ENCODE measurements at places on chromosomes 6 and 20.

- no peak overlapping the region for H3K27ac ChIP-seq
- no peak overlapping the region for H3K4me3 ChIP-seq
- peak; percentile 38 for DNase-seq
- H3K36me3 ChIP-seq = no peaks in the 10 kb centered on the region
- H3K4me1 ChIP-seq = no peaks in the 10 kb centered on the region
Measured at GRCh38 chr6:98657764-98658163, 176.6 kb upstream of the POU3F2 start.

DNA sequence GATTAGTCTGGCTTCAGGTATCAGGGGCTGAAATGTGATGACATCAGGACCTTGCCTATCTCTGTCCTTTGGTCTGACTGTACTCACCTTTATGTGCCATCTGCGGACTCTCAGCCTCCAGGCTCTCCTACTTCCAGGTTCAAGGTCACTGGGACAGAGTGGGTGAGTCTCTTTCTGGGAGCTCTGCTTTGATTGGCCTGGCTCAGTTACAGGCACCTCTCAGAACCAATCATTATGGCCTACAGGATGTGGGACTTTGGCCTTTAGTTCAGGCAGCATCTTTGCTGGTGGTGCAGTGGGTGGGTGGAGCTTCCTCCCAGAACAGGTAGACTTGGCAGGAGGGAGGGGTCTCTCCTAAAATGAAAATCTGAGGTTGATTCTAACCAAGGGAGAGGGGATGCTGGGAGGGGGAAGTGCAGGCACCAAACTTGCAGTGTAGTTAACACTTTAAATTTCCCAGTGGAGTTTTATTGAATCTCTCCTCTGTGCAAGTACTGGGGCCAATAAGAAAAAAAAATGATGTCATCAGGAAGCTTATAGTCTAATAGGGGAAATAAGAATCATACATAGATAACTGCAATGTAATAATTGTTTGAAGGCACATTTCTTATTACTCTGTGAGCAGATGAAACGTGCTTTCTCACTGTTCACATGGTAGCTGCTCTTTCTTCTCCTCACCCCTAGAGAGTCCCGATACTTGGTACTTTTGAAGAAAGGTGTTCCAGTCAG, 53.4 kb downstream of the SLC24A3 start:
- H3K4me3 ChIP-seq = no peak overlapping the region
- H3K4me1 ChIP-seq = no peaks in the 10 kb centered on the region
- no peak for DNase-seq
- H3K27me3 ChIP-seq = no peaks in the 10 kb centered on the region

DNA sequence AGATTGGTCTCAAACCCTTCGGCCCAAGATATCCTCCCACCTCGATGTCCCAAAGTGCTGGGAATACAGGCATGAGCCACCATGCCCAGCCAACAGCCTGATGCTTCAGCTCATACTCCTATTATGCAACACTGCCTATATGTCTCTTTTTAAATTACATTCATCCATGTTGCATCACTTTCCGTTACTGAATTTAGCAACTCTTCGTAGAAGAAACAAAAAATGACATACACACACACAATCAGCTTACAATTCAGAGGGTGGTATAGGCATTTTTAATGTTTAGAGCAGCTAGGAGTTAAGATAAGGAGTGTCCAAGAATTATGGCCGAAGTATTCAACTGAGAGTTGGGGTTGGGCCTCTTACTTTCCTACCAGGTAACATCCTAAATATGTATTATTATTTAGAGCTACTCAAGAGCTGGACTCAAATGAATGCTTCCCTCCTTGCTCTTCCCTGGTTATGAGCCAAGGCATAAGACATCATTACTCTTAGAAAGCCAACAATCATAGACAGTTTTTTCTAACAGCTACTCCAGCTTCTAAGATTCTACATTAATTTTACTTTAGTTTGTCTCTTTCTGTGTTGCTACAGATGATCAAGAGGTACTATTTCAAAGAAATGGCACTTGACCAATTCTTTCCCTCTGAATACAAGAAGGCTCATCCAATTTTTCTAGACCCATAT, 62.0 kb upstream of the BMP5 start:
- H3K27me3 ChIP-seq = no peaks in the 10 kb centered on the region
- no peak for DNase-seq
- no peak overlapping the region for H3K4me3 ChIP-seq
- H3K36me3 ChIP-seq = no peaks in the 10 kb centered on the region
- no peaks in the 10 kb centered on the region for H3K4me1 ChIP-seq
- H3K27ac ChIP-seq = no peak overlapping the region

GRCh38 chr6:31114541-31114878, at the start of gene PSORS1C1:
PSORS1C1 (plus strand) TSS chr6:31114800; CDS start chr6:31129633, 14,833 bp downstream.
- H3K4me3 ChIP-seq = no peak within 1 kb of the TSS
- no peak within 1 kb of the TSS for H3K27ac ChIP-seq
- no peaks in the 10 kb centered on the region for H3K36me3 ChIP-seq
- H3K4me1 ChIP-seq = no peaks in the 10 kb centered on the region
- no peaks in the 10 kb centered on the region for H3K27me3 ChIP-seq
- no peak for DNase-seq

DNA sequence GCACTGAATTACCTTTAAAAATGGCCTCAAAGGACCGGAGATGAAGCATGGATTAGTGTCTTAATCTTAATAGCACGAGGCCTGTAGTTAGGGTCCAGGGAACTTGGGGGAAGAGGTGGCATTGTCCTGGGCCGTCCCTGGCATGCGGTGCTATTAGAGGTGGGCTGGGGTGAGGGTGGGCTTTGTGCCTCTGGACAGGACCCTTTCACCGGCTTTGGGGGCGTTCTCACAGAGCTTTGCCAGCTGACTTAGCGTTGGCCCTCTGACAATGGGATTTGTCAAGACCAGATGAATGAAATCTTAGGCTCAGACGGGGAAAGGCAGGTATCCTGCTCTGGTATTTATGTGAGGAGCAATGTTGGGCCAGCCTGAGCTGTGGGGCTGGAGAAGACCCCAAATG, 59.6 kb downstream of the ERMARD start:
- no peak overlapping the region for H3K4me3 ChIP-seq
- H3K4me1 ChIP-seq = no peaks in the 10 kb centered on the region
- peak; percentile 23 for DNase-seq

- no peak overlapping the region for H3K27ac ChIP-seq
- H3K36me3 ChIP-seq = no peaks in the 10 kb centered on the region
- peaks cover 3% of the 10 kb centered on the region for H3K27me3 ChIP-seq
- peaks cover 2% of the 10 kb centered on the region for H3K4me1 ChIP-seq
Measured at GRCh38 chr6:27101824-27102223, 145.7 kb upstream of the PRSS16 start.

DNA sequence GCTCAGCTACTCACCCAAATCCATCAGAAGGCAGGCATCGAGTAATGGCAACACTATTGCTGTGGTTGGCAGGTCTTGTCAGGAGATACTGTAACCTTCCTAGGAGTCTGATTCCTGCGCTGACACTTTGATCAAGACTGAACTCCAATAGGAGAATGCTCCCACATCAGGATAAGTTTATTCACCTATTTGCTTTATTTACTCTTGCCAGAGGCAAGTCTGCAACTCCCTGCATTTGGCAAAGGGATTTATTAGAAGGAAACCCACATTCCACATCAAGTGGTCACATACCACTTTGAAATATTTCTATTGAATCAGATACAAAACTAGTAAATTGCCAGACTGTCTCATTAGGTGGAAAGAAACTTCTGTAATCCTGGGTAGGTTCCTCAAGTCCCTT, 43.5 kb downstream of the ZFAND3 start:
- no peak overlapping the region for H3K4me3 ChIP-seq
- no peak for DNase-seq
- no peaks in the 10 kb centered on the region for H3K36me3 ChIP-seq
- H3K27me3 ChIP-seq = no peaks in the 10 kb centered on the region
- H3K4me1 ChIP-seq = no peaks in the 10 kb centered on the region

GRCh38 chr6:36204068-36204753, 7.7 kb downstream of the BRPF3 start:
- H3K4me1 ChIP-seq = no peaks in the 10 kb centered on the region
- no peak overlapping the region for H3K4me3 ChIP-seq
- no peak for DNase-seq
- no peak overlapping the region for H3K27ac ChIP-seq

- H3K4me3 ChIP-seq = no peak overlapping the region
- H3K27ac ChIP-seq = no peak overlapping the region
- DNase-seq = no peak
- H3K36me3 ChIP-seq = no peaks in the 10 kb centered on the region
- no peaks in the 10 kb centered on the region for H3K27me3 ChIP-seq
Measured at GRCh38 chr6:87815449-87815848, 113.4 kb upstream of the AKIRIN2 start.

- H3K27ac ChIP-seq = peak overlapping the region; percentile 28
- no peaks in the 10 kb centered on the region for H3K27me3 ChIP-seq
- no peaks in the 10 kb centered on the region for H3K4me1 ChIP-seq
- no peaks in the 10 kb centered on the region for H3K36me3 ChIP-seq
Measured at GRCh38 chr6:141088171-141088570, 1044.6 kb upstream of the GJE1 start.

GRCh38 chr6:37287519-37288157, 29.7 kb upstream of the TMEM217 start:
- H3K36me3 ChIP-seq = no peaks in the 10 kb centered on the region
- peaks cover 19% of the 10 kb centered on the region for H3K4me1 ChIP-seq
- H3K27ac ChIP-seq = no peak overlapping the region
- no peaks in the 10 kb centered on the region for H3K27me3 ChIP-seq

- no peak for DNase-seq
- no peaks in the 10 kb centered on the region for H3K27me3 ChIP-seq
- no peak overlapping the region for H3K4me3 ChIP-seq
- peaks cover 1% of the 10 kb centered on the region for H3K36me3 ChIP-seq
Measured at GRCh38 chr6:15530411-15530810, 132.4 kb downstream of the DTNBP1 start.

DNA sequence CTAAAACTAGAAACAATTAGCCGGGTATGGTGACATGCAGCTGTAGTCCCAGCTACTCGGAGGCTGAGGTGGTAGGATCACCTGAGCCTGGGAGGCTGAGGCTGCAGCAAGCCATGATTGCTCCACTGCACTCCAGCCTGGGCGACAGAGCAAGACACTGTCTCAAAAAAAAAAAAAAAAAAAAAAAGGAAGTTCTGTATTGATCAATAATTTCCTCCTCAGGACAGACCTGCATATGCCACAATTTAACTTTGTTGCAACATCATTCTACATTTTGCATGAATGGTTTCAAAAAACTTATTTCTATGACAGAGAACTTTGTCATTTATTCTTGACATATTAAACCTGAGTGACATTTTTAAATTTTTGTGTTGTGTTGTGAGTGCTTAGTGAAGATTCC, 5.5 kb downstream of the DNAJC5 start:
- H3K4me3 ChIP-seq = no peak overlapping the region
- H3K4me1 ChIP-seq = peaks cover 38% of the 10 kb centered on the region
- no peaks in the 10 kb centered on the region for H3K36me3 ChIP-seq
- no peak for DNase-seq
- no peak overlapping the region for H3K27ac ChIP-seq

- H3K4me1 ChIP-seq = peaks cover 7% of the 10 kb centered on the region
- peak overlapping the region; percentile 66 for H3K27ac ChIP-seq
- no peaks in the 10 kb centered on the region for H3K36me3 ChIP-seq
Measured at GRCh38 chr6:53627391-53628218, 38.0 kb downstream of the KLHL31 start.

Measured in liver (tissue), 10 donors.